ENCODE measurements at places on chromosomes 1 and 21.

- peak; percentile 62 for DNase-seq
Measured at GRCh38 chr1:201791051-201791778, 37.7 kb upstream of the IPO9 start.

DNA sequence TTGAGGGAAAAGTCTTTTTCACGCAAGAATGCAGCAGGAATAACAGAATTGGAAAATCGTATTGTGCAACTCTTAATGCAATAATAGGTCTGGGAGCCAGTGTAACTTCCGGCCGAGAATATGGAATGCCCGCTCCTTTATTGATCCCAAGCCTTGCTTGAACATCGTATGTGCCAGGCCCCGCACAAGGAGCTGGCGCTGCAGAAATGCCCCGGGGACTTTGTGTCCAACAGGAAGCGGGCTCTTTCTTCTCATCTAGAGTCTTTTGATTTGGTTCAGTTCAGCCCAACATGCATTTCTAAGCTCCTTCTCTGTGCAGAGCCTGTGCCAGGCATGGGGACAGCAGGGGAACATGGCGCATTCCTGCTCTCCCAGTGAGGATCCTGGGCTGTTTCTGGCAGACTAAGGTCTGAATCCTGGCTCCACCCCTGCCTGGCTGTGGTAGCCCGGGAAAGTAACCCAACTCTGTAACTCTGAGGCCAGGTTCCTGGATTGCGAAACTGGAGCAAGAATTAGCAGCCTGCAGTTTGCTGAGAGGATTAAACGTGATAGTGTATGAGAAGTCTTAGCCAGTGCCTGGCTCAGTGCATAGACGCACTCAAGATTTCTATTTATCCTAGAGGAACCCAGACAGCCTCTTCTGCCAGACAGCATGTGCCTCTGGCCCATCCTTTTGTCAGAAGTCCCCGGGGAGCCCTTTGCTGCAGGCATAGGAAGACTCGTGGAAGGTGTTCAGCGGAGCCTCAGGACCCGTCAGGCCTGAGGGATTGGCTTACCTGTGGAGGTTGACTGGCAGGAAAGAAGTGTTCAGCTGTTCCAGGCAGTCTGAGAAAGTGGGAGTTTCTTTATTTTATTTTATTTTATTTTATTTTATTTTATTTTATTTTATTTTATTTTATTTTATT, 987 bp upstream of the CDCP2 start:
- peak; percentile 81 for DNase-seq

- no peak for DNase-seq
Measured at GRCh38 chr1:8395433-8395866, 77.5 kb downstream of the SLC45A1 start.

- DNase-seq, result peak; percentile 65
Measured at GRCh38 chr1:201763455-201764140, 65.4 kb upstream of the IPO9 start.

DNA sequence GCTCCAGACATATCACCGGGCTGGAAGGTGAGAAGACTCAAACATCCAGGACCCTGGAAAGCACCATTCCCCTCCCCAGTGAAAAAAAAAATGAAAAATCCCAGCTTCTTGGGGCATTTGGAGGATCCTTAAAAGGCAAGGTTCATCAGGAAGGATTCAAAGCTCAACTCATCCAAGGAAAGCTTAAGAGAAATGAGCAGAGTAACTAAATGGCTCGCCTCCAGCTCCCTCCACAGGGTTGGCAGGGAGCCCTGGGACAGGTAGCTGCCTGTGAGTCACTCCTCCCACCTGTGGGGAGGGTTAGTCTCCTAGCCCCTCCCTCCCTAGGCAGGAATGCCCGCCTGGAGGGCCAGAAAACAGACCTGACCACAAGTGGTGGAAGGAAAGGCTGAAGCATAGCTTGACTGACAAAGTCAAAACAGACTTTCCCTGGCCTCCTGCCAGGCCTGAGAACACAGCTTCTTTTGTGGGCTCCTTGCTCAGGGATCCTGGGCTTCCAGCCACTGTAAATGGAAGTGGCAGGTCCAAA, 712 bp upstream of the LAMB3 start:
- peak; percentile 70 for DNase-seq

- DNase-seq, result no peak
Measured at GRCh38 chr1:59079434-59080140, 217.3 kb upstream of the FGGY start.

- peak; percentile 78 for DNase-seq
Measured at GRCh38 chr1:66503841-66504470, 30.0 kb upstream of the SGIP1 start.

- DNase-seq, result no peak
Measured at GRCh38 chr1:21865943-21866706, 54.1 kb downstream of the LDLRAD2 start.

GRCh38 chr1:194045416-194045815, 859.0 kb upstream of the B3GALT2 start:
- peak; percentile 49 for DNase-seq

- DNase-seq, result peak; percentile 44
Measured at GRCh38 chr1:183281039-183281438, 95.0 kb downstream of the LAMC2 start.

GRCh38 chr1:35692317-35692716, 26.4 kb downstream of the C1orf216 start:
- no peak for DNase-seq

DNA sequence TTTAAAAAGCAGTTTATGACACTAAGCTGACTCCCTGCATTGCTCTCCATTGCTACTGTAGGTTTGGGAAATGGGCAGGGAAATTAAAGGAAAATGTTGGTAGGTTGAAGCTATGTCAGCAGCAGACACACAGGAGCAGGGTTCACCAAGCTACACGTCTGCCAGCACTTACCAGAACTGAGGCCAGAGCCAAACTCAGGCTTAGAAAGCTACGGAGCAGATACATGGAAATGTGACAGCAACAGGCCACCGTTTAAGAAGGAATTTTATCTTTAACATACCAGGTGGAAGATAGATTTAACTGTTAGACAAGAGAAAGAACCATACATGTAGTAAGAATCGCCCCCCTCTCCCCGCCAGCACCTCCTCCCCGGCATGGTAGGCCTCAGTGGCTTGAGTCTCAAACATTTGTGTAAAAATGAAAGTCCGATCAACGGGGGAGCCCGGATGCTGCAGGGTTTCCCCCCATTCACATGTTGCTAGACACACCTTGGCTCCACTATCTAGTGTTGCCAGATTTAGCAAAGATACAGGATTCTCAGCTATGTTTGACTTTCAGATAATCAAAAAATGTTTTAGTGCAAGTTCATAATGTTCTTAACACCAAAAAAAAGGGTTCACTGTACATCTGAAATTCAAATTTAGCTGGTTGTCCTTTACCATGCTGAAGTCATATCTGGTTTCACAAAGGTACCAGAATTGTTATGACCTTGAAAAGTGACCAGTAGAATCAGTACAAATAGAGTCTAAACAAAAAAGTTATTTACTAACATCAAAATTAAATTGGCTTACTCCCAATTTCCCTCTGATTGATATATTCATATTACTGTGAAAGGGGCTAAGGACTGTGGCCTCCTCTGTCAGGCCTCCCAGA, 6.7 kb downstream of the OR2T11 start:
- no peak for DNase-seq

DNA sequence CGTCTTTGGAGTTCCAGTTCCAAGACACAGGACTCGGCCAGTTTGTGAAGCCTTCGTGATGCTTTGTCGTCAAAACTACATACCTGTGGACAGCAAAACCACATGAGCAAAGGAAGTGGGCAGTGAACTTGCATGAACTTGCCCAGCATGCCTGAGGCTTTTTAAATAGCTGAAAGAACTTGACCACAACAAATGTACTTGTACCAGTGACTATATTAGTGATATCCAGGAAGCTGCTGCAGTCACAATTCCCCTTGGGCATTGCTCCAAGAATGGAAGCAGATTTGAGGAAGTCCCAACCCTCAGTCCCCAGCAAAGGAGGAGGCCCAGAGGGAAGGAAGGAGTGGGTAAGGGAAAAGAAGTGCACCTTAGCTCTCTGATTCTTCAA, 2.6 kb downstream of the FUCA1 start:
- peak; percentile 52 for DNase-seq

DNA sequence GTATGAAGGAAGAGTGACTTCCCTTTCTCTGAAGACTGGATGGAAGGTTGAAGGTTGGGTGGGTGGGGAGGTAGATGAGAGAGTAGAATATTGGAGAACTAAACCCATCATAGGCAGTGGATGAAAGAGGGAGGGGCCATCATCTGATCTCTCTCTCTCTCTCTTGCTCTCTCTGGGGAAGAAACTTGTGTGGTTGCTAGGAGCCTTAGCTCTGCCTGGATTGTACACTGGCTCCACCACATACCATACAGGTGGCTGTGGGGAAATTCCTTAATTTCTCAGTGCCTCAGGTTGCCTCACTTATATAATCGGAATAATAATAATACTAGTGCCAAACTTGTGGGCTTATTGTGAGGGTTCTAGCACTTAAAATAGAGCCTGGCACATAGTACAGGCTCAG, 9.5 kb downstream of the XCL1 start:
- no peak for DNase-seq

DNA sequence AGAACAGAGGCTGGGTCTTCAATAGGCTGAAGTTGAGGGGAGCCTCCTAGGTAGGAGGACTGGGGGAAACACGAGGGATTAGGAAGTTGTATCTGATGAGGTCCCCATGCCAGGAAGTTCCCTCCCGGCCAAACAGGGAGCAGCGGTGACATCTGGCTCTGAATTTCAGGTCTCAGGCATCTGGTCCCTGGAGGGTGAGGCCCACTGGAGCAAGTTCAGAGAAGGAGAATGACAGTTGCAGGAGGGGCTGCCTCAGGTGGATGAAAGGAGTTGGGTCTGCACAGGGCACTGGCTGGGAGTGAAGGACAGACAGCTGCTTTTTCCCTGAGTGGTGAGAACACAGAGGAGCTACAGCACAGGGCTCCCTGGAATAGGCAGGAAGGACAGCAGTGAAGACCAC, 9.1 kb downstream of the TMEM9 start:
- no peak for DNase-seq

DNA sequence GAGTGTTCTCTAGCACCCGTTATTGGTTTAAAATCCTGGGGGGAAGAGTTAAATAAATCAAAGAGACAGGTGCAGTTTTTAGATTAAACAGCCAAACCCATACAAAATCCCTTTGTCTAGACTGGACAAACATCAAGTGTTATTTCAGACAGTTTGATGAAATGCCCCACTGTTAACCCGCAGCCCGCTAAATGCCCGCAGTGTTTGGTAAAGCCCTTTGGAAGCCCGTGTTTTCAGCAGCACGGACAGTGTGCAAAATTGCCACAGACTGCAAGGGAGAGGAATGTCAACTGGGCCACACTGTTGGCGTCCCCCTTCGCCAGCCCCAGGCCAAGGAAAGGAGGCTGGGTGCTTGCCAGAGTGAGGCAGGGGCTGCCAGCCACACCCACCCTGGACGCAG, 26.6 kb downstream of the AJAP1 start:
- DNase-seq, result no peak

- DNase-seq, result peak; percentile 46
Measured at GRCh38 chr1:212655668-212656440, 43.8 kb downstream of the BATF3 start.

DNA sequence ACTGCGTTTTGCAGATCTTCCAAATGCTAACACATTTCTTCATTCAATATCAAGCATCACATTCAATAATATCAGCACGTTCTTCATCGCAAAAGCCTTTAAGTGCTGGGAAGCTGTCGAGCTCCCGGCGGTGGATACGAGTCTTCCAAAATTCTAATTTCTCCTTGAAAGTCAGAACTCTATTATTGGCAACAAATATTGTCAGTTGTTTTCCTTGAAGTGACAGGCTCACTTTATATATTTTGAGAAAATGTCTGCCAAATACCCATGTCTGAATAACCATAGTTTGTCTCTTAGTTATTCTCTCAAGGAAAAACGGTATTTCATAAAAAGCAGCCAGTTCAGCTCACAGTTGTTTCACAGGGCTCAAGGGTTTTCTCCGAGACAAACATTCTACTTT, 226.2 kb upstream of the C1orf174 start:
- DNase-seq, result no peak

DNA sequence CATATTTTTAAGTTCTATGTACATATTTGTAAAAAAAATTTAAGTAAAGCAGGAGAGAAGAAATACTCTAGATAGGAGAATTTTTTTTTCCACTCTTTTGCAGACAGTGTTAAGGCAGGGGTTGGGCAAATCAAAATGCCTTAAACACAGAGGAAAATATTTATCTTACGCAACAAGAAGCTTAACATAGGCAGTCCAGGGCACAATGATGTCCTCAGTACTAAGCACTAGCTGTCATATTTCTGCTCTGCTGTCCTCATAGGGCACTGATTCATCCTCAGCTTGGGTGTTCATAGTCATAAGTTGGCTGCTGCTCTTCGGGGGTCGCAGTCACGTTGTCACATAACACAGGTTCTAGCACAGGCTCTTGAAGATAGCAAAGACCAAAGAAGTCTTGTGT, 247.4 kb downstream of the PTBP2 start:
- peak; percentile 84 for DNase-seq

DNA sequence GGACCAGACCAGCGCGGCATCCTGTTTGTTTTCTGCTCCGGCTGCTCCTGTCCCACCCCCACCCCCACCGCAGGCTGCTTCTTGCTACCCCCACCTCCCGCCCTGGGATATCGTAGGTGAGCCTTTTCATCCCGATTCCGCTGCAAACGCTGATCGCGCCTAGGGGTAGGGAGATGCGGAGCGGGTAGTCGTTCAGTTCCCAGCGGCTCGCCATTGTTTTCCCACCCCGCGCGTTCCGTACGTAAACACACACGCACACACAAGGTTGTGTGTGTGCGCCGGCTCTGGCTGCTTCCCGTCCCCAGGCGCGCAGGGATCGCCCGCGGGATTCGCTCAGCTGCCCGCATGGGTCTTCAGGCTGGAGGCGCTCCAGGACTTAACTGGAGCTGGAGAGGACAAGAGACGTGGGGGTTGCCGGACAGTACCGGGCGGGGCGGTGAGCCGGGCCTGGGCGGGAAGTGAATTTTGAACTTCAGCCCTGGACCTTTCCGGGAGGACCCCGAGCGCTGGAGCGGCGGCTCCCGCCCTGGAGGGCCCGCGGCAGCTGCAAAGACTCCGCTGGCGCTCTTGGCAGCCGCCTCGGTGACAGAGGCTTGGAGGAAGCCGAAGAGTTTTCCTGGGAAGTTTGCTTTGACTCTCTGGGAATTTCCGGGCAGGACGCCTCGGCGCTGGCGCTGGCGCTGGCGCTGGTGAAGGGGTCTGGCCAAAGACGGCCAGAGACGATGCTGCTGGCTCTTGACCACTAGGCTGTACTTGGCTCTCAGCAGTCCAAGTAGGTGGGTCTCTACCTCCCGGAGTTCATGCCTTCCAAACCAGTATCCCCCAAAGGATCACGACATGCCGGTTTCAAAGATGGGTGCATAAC, 1.6 kb downstream of the SOX13 start:
- DNase-seq, result peak; percentile 66

DNA sequence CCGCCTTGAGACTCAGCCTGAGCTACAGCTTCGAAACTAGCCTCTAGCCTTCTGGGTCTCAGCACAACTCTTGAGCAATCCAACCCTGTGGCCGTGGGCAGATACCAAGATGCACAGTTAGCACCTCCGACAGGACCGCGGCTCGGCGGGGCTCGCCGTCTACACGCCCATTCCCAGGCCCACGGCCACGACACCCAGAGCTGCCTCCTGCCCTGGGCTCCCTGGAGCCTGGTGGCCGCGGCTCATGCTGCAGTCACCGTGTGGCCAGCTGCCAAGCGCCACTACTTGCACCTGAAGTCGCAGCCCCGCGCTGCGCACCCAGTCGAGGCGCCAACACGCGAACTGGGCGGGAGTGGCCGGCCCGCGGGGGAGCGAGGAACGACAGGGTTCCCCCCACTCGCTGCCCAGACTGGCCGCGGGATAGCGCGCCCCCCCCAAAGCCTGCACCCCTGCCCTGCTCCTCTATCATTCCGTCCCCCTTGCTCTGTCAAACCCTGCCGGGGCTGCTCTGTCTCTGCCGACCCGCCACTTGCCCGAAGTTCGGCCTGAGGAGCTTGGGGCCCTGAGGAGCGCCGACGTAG, 729 bp upstream of the CDCA8 start:
- DNase-seq, result peak; percentile 76

- peak; percentile 90 for DNase-seq
Measured at GRCh38 chr1:23384312-23385058, 14.8 kb upstream of the ZNF436 start.

All from iris pigment epithelial cell (primary cell).